ENCODE measurements at places on chromosomes 11 and 22.

GRCh38 chr22:41052661-41053490 lies 39.5 kb upstream of the EP300 start:
- DNase-seq: no peak

DNA sequence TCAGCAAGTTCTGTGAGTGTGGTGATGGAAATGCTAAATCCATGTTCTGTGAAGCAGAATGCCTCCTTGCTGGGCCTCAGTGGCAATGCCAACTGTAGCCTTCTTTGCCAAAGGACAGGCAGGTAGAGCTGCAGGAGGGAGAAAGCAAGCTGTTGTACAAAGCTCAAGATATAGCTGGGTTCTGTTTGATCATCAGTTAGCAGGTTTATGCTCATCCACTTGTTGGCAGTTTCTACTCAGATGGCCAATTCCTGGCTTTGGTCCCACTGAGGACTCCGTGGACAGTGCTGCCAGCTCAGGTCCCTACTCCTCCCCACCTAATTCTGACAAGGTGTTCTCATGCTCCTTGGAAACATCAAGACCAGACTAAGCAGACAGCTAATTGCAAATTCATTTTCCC lies 65.1 kb downstream of the PRSS23 start:
- DNase-seq: no peak

DNA sequence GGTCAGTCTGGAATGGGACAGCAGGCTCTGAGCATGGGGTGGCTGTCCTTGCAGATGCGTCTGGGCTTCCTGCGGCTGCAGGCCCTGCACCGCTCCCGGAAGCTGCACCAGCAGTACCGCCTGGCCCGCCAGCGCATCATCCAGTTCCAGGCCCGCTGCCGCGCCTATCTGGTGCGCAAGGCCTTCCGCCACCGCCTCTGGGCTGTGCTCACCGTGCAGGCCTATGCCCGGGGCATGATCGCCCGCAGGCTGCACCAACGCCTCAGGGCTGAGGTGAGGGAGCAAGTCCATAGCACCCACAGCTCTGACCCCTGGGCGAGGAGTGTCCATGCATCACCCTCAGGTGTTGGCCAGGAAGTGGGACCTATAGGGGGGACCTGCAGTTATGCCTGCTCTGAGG lies 51.6 kb downstream of the MYO7A start:
- DNase-seq: no peak

DNA sequence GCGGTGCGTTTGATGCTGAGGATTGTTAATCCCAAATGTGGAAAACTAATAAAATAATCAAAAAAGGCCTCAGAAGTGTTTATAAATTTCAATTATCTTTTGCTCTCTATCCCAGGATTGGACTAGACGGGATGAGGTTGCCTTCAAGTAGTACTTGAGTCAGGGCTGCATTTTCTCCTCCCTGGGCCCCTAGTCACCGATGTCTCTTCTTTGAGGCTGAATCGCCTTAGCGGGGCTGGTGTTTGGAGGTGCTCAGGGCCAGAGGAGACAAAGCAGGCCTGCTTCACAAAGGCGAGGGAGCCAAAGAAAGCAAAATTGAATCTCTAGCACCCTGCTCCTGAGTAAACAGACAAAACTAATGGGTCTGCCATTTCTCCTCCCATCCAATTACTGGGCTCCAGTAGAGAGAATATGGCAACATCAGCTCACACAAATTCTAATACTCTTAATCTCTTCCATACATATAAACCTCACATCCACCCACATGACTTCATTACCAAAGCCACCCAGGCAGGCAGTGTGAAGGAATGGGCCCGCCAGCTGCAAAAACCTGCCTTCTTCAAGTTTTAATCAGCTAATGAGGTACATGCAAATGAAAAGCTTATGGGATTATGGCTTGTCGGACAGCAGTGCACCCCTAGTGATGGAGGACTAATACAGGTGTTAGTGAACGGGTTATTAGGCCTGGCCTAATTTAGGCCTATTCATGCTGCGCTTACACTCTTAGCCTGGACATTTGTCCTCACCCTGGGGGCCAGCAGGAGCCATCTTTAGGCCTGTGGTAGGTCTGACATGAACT lies 52.7 kb upstream of the HTATIP2 start:
- no peak for DNase-seq

GRCh38 chr22:49462291-49462690 lies 365.4 kb downstream of the BRD1 start:
- DNase-seq: no peak

- no peak for DNase-seq
Measured at GRCh38 chr11:109853156-109853776, 239.9 kb upstream of the ZC3H12C start.

DNA sequence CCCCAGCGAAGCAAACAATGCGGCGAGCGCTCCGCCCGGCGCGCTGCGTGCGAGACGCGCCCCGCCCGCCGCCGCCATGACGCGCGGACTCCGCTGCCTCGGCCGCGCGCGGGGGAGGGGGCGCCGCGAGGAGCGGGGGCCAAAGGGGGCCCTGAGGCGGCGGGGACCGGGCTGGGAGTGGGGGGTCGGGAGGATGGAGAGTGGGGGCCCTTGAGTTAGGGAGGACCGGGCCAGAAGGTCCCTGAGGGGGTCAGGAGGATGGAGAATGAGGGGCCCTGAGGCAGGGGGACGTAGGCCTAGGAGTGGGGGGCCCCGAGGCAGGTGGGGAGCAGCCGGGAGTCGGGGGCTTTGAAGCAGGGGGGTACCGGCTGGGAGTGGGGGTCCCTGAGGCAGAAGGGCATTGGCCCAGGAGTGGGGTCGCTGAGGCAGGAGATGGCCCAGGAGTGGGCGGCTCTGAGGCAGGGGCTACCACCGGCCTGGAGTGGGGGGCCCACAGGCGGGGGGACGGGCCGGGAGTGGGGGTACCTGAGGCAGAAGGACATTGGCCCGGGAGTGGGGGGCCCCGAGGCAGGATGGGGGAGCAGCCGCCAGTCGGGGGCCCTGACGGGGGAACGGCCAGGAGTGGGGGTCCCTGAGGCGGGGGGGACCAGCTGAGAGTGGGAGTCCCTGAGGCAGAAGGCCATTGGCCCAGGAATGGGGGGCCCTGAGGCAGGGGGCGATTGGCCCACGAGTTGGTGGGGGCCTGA lies at the start of gene BRD1:
Gene BRD1 (minus strand): TSS at position 21 of the 746 bp plus-strand sequence. CDS start 3,556 bp downstream, outside the sequence.
- peak; percentile 31 for DNase-seq

- DNase-seq: no peak
Measured at GRCh38 chr11:101474666-101475065, 109.1 kb downstream of the TRPC6 start.

DNA sequence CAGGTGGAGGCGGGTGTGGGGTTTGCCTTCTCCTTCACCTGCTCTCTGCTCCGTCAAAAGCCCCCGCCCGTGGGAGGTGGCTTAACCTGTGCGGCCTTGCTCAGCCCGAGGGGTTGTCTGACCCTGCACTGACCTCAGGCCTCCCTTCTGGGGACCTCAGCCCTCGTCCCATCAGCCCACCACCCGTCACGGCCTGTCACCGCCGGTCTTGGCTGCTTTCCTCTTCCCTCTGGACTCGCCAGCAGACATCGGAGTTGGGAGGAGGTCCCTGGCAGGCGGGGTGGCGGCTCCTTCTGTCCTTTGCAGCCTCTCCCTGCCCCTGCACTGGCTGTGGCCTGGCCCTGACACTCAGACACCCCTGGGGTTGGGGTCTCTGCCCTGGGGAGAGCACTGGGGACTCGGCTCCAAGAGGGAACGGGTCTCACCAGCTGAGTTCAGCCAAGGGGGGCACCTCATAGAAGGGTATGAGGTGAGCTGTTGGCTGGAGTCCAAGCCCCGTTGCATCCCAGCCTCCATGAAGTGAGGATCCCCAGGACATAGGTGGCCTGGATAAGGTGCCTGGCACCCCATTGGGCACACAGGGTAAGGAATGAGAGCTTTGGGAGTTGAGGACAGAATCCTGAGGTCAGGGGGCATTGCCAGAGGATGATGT lies 999.6 kb downstream of the BRD1 start:
- DNase-seq: no peak

GRCh38 chr22:23155143-23155542 lies 9.9 kb downstream of the RAB36 start:
- no peak for DNase-seq

GRCh38 chr22:44158816-44159215 lies 21.9 kb upstream of the PARVG start:
- no peak for DNase-seq

DNA sequence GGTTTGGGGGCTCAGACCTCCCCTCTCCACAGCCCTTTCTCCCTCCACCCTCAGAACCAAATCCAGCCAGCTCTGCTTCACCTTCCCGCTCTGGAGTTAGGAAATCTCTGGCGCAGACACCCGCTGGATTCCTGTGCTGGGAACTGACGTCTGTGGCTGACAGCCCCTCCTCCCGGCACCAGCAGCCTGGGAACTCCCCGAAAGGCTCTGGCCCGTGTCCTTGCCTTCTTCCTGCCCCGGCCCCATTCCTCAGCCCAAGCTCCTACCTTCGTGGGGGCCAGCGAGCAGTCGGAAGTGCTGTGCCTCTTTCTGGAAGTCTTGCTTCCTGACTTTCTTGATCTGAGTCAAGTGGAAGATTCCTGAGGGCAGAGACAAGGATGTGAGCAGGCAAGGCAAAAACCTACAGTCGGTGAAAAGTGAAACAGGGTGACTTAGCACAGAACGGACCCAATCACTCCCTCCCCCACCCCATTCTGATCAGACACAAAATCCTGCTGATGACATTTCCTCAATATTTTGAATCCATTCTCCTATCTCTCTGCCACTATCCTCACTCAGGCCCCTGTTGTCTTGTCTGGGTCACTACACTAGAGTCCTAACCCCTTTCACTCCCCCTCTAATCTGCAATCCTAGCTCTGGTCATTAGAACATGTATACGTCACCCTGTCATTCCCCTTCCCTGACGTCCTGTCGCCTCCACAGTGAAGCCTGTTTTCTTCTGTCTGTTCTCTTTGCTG lies 34.1 kb downstream of the CHRDL2 start:
- no peak for DNase-seq

- DNase-seq: no peak
Measured at GRCh38 chr11:120279502-120279901, 39.6 kb downstream of the POU2F3 start.

- DNase-seq: no peak
Measured at GRCh38 chr11:71396548-71397123, 51.6 kb downstream of the DHCR7 start.

DNA sequence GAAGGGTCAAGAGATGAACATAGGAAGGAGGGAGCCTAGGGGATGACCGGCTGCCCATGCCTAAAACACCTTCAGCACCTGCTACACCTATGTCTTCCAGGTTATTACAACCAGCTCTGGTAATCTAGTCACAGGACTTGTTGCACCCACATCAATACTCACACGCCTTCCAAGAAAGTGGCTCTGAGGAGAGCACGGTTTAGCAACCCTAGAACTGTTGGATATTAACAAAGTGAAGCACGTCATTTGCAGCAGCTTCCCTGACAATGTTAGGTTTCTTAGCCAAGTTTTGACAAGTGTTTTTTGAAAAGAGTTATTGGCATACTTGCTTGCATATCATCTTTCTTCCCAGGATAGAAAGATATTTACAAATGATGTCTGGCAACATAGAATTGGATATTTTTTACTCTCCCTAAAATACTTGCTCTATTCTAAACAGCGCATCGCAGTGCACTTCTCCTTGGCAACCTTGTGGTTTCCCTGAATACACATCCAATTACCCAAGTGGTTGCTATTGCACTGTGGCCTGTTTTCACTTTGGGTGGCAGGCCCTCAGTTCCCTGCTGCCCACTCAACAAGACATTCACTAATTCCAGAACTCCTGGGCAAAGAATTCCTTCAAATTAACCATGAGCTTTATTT lies 94.3 kb upstream of the ARHGAP42 start:
- no peak for DNase-seq

DNA sequence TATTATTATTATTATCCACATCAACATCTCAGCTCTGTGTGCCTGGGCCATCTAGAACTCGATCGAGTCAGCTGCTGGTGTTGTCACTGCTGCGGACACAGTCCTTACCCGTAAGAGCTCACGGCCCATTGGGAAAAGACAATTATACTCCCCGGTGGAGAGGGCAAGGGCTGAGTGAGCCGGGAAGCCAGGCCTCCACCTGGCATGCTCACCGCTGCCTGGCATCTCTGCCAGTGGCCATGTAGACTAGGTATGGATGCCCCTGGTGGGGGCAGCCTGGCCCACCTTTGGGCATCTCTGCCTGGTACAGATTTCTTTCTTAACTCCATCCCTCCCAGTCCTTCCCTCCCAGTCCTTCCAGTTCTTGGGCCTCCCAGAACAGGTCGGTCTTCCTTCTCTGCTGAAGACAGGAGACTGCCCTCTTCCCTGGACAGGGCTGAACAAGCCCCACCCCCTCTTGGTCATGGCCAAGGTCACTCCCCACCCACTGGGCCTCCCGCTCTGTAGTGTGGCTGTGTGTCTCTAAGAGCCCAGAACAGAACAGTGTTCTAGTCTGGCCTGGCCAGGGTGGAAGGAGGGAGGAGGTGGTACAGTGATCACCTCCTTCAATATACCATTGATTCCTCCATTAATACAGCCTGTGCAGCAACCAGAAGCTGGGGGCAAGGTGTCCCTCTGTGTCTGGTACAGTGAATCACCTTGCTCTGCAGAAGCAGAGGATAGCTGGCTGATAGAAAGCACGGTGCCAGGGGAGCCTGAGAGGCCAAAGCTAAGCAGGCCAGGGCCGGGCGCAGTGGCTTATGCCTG lies 57.7 kb downstream of the FLRT1 start:
- DNase-seq: no peak

GRCh38 chr11:67647471-67647870 lies 3.1 kb downstream of the ACY3 start:
- DNase-seq: no peak

DNA sequence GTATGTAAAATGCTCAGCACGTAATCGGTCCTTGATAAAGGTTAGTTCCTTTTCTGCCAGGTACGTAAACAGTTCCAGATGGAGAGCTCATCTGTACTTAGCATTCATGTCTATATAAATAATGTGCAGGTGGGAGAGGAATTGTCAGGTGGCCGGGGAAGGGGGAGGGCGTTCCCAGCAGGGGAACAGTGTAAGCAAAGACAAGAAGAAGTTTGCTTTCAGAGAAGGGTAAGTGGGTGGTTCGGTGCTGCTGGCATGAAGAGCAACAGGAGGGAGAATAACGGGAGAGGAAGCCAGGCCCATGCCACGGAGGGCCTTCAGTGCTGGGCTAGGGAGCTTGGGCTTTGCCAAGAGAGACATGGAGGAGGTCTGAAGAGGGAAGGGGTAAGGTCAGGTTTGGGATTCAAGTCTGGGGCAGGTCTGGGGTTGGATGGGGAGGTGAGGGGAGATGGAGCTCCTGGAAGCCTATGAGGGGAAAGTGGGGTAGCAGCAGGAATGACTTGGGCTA lies 11.4 kb upstream of the WNT11 start:
- no peak for DNase-seq

GRCh38 chr11:2803186-2804091 lies 82.1 kb downstream of the CDKN1C start:
- no peak for DNase-seq

GRCh38 chr11:3156661-3157311 lies 8.3 kb downstream of the OSBPL5 start:
- DNase-seq: no peak

DNA sequence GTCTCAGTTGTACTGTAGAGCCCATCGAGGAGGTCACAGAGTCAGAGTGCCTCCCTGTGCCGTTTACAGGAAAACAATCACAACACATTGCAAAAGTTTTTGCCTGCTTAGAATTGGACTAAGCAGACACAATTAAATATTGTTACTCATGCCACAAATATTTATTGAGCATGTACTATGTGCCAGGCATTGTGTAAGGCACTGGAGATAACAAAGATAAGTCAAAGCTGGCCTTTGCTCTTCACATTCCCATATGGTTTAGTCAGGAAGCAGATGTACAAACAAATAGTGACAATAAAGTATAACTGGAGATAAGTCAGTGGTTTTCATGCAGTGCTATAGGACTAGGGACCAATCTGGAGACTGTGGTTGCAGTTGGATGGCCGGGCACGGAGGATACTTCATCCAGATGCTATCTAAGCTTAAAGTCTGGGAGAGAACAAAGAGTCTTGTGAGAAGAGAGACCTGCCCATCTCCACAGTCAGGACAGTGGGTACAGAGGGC lies 550.7 kb downstream of the INSC start:
- DNase-seq: no peak

Measured in activated CD8-positive, alpha-beta memory T cell treated with anti-CD3 and anti-CD28 coated beads for 48 hours (primary cell).